ENCODE measurements at places on chromosomes 12 and 14.

DNA sequence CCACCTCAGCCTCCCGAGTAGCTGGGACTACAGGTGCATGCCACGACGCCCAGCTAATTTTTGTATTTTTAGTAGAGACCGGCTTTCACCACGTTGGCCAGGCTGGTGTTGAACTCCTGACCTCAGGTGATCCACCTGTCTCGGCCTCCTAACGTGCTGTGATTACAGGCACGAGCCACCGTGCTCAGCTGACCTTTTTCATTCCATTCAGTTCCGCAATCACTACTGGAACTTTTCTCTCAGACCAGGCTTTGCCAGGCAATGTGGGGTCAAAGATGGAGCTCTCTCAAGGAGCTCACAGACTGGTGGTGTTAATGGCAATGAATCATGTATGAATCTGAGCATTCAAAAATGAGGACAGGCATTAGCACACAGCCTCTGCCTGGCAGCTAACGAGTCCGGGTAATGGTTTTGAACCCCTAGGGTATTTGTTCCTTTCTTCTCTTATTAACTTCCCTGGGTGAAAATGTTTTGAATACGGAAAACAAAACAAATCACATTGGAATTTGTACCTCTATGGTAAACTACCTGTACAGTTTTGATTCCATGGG, 9.4 kb upstream of the TCHP start:
- no peak for DNase-seq

DNA sequence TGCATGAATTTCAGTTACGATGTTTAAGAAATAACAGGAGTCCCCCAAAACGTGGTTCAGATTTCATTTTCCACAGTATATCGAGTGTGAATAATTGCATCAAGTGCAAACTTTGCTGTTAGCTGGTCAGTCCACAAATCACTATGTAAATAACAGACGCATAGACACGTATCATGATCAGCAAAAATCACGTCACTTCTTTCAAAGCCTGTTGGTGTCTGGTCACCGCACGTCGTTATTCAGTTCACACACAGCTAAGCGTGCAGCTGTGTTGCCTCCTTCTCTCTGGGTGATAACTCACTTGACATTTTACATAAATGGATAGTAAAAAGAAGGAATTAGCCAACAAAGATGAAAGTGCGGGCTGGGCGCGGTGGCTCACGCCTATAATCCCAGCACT, 126.8 kb upstream of the MED13L start:
- no peak for DNase-seq

GRCh38 chr14:106875503-106875902, 1349.1 kb downstream of the TMEM121 start:
- no peak for DNase-seq

- no peak for DNase-seq
Observed at GRCh38 chr12:103978384-103978982, 12.8 kb downstream of the TDG start.

DNA sequence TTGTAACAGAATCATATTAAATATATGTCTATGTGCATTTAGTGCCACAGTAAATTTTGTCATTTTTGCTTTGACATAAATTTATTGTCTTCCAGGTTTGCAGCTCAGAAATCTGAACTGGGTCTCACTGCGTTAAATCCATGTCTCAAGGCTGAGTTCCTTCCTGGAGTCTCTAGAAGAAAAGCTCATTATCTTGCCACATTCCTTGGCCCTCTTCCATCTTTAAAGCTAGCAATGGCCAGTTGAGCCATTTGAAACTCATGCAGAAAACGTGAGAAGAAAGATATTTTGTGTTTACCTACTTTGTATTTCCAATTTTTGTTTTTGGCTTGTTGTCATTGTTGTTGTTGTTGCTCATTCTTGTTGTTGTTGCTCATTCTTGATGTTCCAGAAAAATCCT, 10.7 kb downstream of the PRH1 start:
- no peak for DNase-seq

DNA sequence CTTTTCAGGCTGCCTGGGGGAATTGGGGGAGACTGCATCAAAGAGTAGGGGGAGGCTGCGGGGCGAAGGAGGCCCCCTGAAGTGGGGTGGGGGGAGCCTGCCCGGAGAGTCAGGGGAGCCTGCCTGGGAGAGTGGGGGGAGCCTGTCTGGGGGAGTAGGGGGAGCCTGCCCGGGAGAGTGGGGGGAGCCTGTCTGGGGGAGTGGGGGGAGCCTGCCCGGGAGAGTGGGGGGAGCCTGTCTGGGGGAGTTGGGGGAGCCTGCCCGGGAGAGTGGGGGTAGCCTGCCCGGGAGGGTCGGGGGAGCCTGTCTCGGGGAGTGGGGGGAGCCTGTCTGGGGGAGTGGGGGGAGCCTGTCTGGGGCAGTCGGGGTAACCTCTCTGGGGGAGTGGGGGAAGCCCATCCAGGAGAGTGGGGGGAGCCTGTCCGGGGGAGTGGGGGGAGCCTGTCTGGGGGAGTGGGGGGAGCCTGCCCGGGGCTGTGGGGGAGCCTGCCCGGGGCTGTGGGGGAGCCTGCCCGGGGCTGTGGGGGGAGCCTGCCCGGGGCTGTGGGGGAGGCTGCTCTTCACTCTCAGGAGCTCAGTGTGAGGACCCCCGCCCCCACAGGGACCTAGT, 6.5 kb upstream of the DEGS2 start:
- no peak for DNase-seq

GRCh38 chr12:126936181-126936851, 1330.7 kb upstream of the TMEM132C start:
- no peak for DNase-seq

- no peak for DNase-seq
Observed at GRCh38 chr12:106901276-106901675, 54.4 kb upstream of the TMEM263 start.

GRCh38 chr14:69928111-69928523, 48.9 kb downstream of the SMOC1 start:
- no peak for DNase-seq

- DNase-seq: no peak
Observed at GRCh38 chr12:267581-268482, 5.2 kb upstream of the SLC6A13 start.

DNA sequence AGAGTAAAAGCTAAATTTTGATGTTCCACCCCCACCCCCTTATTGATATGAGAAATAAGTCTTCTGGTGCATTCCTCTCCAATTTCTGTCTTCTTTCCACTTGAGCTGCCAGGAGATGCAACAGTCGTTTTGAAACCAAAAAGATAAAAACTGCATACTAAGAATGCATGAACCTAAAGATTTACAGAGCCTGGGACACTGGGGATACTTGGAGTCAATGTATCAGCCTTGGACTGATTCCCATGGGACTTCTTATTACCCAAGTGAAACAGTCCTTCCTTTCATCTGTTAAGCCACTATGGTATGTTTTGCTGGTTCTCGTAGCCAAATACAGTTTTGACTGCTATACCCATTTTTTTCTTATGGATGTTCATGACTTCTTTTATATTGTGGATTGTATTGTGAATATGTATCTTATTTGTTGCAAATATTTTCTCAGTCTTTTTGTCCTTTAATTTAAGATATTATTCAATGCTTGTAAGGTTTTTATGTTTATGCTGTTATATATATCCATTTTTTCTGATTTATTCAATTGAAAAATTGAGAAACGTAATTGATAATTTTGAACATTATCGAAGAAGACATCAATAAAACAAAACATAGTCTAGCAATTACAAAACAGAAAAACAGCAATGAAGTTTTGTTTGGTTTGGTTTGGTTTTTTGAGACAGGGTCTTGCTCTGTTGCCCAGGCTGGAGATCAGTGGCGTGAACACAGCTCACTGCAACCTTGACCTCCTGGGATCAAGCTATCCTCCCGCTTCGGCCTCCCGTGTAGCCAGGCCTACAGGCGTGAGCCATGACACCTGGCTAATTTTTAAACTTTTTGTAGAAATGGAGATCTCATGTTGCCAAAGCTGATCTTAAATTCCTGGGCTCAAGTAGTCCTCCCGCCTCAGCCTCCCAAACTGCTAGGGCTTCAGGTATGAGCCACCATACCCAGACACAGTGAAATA, 85.4 kb upstream of the ETV6 start:
- DNase-seq: no peak

- no peak for DNase-seq
Observed at GRCh38 chr12:112539221-112539620, 120.5 kb downstream of the PTPN11 start.

DNA sequence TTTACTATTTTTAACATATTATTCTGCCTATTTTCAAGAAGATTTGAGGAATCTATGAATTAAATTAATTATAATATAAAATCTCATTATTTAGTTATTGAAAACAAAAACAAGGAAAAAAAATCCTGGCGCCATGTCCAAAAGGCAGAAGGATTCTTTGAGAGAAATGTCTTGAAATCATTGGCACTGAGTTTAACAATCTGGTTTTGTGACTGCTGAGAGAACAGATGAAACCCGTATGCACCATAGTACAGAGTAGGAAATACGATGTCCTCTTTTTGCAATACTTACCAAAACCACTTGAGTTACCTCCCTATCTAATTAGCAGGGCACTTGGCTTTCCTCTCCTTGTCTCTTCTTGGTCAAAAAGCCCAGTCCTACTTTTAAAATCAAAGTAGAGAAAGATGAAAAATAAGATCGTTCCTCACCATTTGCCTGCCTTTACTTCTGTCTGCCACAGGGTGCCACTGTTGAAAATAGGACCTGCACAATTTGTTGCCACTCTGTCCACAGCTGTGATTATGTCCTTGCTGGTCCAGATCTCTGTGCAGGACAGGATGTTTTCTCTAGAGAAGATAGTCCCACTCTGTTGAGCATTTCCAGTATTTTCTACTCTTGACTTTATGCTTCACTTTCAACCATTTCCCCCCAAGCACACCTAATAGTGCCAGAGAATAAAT, 179.7 kb downstream of the PDZRN4 start:
- DNase-seq: no peak

DNA sequence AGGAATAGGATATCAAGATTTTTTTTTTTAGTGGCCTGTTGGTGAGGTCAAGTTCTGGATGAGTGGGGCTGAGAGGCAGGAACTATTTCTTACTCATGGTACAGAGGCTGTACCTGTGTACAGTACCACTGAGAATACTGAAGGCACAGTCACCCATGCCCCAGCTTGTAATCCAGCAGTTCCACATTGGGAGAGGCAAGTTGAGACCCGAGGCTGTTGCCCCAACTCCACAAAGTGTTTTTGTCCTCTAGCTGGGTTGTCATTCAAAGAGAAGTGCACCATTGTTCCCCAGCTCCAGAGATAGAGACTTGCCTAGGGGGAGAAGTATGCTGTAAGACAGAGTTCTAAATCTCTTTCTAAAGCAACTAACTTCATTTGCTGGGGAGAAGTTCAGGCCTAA, 38.7 kb downstream of the ARID2 start:
- DNase-seq: no peak

- no peak for DNase-seq
Observed at GRCh38 chr14:26935733-26936132, 337.9 kb upstream of the NOVA1 start.

DNA sequence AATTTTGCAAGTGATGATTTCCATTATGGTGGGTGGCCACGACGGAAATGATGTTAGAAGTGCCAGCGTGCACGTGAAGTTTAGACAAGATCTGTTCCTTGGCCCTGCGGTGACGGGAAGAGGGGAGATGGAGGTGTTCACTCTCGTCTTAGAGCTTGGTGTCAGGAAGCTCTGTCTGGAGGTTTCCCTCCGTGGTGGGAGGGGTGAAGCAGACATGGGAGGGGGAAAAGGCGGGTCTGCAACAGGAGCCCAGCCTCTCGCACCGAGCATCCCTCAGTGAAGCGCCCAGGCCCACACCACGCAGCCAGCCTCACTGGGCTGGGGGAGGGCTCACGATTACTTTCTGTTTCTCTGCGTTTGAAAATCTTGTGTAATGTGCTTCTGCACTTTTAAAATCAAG, 26.3 kb downstream of the EML1 start:
- DNase-seq: no peak

- DNase-seq: peak; percentile 59
Observed at GRCh38 chr12:31589904-31590641, 863 bp downstream of the DENND5B start.

GRCh38 chr14:58981840-58982239, 206.6 kb upstream of the DAAM1 start:
- no peak for DNase-seq

DNA sequence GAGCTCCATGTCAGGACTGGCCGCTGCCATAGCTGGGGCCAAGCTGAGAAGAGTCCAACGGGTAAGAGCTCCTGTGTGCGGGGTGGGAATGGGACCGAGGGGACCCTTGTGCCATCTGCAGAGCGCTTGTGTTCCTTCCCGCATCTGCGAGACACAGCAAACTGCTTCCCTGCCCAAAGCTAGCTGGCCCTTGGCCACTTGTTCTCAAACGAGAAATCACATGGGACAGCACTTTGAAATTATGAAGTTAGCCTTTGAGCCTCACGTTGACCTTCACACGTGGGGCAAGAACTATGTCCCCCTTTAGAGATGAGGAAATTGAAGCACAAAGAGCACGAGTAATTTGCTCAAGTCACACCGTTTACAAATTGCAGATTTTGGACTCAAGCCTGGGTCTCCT, 30.8 kb downstream of the DEGS2 start:
- DNase-seq: no peak

DNA sequence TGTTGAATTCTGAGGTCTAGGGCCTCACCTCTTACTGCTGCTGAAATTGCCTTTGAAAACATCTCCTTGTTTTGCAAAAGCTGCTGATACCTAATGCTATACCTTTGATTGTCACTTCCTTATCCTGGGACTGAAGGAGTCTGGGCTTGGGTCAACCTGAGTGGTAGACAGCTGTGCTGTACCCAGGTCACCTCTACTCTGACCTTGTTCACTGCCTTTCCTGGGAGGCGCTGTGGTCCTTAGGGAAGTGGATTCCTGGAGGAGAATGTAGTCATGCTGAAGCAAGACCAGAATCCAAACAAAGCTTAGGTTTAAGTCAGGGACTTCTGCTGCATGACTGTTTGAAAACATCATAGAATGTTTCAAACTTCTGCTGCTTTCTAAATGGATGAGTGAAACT, 191.4 kb downstream of the SNAPC1 start:
- DNase-seq: no peak

DNA sequence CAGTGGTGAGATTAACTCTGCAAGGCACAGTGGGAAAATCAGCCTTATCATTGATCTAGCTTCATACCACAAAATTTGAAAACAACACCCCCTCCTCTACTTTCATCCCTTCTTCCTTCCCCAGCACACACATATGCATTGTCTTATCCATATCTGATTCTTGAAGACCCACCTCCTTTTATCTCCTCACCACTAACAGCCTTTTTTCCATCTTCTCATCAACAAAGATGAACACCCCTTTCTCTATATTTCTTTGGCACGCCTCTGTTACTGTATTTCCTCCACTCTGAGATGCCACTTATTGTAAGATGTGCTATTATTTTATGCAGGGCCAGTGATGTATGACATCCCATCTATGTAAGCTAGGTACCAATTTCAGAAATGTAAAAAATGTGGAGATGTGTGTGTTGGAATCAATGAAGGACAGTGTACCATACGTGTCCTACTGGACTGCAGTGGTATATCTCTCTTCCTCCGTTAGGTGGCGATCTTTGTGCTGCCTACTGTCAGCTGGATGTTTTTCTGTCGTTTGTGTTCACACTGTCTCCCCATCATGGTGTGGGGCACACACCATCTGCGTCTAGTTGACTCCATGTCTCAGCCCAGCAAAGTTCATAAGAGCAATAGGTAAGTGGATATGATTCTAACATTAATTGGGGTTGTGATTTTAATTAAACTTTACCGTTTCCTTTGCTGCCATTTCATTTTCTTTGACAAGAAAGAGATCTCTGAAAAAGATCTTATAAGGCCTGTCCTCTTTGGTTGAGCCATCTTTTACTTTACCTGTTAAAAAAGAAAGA, 24.0 kb downstream of the CCDC38 start:
- DNase-seq: peak; percentile 55

All from GM13976 (cell line).